NCI-H345 (cell line): ENCODE measurements at places on chromosomes 2 and 18.

DNA sequence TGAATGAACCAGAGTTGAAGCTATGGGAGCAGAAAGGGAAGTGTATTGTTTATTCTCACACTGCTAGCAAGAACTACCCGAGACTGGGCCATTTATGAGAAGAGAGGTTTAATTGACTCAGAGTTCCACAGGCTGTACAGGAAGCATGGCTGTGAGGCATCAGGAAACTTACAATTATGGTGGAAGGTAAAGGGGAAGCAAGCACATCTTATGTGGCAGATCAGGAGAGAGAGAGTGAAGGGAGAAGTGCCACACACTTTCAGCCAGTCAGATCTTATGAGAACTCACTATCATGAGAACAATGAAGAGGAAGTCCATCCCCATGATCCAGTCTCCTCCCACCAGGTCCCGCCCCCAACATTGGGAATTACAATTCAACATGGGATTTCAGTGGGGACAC is 383.2 kb upstream of the SLC14A2 start:
- DNase-seq = no peak

GRCh38 chr2:107264184-107264583 is 378.2 kb upstream of the ST6GAL2 start:
- DNase-seq = no peak

GRCh38 chr2:191783416-191783815 is 63.5 kb downstream of the CAVIN2 start:
- DNase-seq = no peak

- DNase-seq = no peak
These were observed 80.4 kb downstream of the POLR1A start for GRCh38 chr2:86025229-86025820.

DNA sequence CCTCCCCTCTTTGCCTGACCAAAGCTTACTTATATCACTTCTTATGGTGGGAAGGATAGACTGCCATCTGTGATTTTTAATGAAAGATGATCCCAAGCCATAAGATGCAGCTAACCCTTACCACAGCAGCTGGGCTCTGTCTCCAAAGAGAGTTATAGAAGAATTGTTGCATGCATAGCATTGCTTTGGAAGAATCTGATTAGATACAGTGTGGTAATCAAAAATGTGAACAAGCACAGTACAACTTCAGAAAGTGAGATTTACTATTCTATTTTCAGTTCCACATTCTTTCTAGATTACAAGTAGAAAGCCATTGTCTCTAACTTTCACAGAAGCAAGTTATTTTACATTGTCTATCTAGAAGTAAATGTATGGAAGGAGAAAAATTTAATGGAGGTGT is 129.0 kb upstream of the ACVR2A start:
- DNase-seq = no peak
